ENCODE measurements at places on chromosomes 7 and 10.
A peak's percentile ranks its signal among the peaks of the same experiment; 100 is the strongest.

DNA sequence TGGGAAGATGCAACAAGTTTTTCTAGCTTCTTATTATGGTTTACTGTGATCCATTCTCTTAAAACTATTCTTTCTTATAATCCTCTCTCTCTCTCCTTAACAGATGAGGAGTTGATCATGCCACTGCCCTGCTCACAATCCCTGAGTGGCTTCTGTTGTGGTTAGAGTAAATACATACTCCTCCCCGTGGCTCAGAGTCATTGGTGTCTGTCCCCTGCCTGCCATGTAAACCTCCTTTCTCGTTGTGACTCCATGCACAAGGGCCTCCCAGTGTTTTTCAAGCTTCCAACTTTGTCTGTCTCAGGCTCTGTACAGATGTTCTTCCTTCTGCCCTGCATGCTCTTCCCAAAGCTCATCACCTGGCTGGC is 20.4 kb downstream of the CCNY start:
- DNase-seq = no peak

DNA sequence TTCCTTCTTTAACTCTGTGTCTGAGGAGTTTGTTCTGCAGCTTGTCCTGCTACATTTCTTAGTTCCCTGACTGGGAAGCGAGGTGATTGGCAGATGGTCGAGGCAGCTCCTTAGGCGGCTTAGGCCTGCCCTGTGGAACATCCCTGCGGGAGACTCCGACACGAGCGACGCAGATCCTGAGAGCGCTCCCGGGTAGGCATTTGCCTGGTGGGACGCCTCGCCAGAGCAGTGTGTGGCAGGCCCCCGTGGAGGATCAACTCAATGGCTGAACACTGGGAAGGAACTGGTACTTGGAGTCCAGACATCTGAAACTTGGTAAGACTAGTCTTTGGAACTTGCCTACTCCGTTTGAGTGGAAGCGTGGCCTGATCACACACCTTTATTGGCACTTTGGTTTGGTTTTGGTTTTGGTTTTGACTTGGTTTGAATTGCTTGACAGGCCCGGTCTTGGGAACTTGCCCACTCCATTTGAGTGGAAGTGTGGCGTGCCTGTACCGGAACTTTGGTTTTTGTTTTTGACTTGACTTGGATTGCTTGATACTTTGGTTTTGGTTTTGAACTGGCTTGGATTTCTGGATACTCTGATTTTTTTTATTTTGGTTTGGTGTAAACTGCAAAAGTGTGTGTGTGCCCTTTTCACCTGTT is 42.6 kb downstream of the MAP3K8 start:
- DNase-seq = no peak

DNA sequence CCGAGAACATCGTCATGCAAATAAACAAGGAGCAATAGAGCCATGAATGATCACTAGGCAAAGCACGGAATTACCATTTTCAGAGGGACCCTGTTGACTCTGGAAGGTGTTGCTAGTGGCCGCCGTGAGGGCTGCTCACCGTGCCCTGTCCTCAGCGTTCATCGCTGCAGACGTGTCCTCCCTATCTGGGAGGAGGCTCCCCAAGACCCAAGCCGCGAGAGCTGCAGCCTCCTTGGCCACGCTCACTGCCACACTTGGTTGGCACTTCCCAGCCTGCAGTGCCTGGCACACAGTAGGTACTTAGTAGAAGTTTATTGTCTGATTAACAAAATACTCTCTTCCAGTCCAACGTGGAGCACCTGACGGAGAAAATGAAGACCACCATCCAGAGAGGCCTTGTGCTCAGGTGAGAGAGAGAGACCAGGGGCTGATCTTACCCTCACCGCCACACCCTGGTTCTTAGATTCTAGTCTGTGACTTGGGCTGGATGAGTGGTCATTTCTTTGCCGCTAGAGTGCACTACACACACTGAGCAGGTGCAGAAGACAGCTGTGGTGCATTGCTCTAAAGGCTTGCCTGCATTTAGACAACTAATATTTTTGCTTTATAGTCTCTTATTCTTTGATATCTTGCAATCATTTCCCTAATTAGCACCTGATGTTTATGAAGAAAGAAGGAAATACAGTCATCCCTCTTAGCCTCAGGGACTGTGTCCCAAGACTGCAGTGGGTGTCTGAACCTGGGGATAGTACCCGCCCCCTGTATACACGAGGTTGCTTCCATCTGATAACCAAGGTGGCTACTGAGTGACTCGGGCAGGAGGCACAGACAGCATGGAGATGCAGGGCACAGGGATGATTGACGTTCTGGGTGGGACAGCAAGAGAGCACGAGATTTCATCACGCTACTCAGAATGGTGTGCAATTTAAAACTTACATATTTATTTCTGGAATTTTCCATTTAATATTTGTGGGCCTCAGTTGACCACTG is 40.3 kb downstream of the PITRM1 start:
- no peak for DNase-seq

DNA sequence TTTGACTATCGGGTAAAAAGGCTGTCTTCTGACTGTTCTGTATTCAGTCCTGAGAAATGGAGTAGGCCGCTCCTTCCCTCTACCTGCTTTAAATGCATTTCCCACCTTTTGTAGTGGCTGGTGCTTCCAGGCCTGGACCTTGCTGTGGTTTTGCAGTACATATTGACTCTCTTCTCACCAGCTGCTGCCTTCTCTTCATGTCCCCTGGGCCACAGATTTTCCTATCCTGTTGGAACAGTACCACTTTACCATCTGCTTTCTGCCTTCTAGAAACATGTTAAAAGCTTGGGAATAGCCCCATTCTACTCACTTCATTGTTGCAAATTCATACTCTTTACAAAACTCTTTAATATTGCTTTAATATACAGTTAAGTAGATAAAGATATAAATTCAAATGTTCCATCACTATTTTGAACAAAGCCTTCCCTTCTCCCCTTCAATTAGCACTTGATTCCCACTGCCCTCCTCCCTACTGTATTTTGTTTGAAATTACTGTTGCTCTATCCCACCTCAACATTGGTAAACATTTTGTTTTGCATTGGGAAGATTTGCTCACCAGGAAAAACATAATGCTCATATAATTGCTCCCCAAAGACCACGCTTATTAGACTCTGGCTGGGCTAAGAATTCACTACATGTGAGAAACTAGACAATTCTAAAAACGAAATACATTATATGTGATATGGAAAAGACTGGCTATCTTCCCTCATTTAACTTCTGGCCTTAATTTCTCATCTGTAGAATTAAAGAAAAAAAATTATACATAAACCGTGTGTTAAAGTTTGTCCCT is 17.3 kb upstream of the SEMA3C start:
- no peak for DNase-seq

DNA sequence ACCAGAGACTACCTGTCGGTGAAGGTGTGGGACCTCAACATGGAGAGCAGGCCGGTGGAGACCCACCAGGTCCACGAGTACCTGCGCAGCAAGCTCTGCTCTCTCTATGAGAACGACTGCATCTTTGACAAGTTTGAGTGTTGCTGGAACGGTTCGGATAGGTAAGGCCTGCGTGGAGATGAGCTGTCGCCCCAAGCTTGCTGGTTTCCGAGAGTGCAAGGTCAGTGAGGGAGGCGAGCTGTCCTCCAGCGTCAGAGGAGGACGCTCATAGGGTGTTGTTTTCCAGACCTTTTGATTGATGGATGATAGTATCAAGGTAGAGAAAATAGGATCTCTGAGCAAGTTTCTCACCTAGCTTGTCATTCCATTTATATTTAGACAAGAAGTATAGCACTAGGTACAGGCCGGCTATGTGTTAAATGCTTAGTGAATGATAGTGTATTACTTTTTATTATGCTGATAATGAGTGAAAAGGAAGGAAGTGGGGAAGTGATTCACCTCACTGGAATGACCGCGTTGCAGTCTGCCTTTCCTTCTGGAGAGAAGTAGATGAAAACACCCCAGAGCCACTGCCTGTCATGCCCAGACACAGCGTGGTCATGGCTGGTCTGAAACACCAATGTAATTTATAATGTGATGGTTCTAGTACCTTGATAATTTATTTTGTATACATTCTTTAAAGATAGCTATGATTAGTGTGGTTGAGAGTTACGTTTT is 33.9 kb downstream of the BNIP3 start:
- DNase-seq = no peak

DNA sequence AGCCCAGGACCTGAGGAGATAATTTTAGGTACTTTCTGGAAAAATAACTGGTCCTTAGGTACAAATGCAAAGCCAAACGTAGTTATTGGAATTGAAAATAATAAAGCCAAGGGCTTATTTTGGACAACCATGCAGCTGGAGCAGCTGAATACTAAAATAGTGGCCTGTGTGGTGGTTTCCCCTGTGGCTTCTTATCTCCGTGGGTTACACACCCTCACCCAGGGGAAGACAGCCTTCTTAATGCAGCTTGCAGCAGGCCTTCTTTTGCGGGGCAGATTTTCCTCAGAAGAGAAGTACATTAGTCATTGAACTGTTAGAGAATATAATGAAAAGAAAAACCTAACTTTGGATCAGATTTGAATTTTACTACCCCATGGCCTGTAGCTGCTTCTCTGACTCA is 133.5 kb downstream of the ST7 start:
- DNase-seq = no peak

GRCh38 chr10:109343293-109343692 is 580.0 kb downstream of the XPNPEP1 start:
- DNase-seq = peak; percentile 17

- peak; percentile 70 for DNase-seq
Measured at GRCh38 chr7:43954524-43955228, 28.4 kb downstream of the UBE2D4 start.

GRCh38 chr7:93817004-93817403 is 73.5 kb downstream of the TFPI2 start:
- DNase-seq = no peak

DNA sequence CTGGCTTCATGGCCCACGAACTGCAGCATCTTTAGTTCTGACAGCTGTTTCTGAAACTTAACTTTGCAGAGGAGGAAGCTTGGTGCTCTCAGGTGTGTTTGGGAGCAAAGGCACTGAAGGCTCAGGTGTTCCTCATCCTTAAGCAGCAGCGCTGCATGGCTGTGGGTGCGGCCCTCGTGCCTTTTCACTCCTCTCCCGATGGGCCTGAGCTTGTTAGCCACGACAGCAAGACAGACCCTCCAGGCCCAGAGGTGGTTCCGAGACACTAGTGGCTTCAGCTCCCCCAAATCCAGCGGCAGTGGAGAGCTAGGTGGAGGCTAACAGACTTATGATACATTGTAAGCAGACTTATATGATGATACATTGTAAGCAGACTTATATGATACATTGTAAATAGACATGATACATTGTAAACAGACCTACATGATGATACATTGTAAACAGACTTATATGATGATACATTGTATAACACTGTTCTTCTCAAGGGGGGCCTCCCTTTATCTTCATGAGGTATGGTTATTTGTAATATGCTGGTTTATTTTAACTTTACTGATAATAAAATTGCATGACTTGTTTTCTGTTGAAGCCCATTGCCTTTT is 14.1 kb downstream of the PFKP start:
- no peak for DNase-seq

DNA sequence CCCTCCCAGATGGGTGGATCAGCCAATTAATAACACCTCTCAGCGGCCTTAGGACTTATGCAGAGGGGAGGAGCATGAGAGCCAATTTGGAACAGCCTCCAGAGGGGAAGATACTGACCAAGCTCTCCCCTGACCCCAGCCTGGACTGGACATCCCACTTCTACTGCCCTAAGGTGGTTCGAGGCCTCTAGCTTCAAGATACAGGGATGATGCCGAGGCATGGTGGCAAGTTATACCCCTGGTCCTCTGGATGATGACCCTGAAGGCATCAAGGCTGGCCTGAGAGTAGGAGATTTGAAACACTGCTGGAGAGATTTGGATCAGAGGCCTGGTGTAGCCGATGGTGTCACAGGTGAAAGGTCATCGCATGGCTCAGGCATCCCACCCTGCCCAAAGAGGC is 3.2 kb downstream of the CDH23 start:
- DNase-seq = no peak

DNA sequence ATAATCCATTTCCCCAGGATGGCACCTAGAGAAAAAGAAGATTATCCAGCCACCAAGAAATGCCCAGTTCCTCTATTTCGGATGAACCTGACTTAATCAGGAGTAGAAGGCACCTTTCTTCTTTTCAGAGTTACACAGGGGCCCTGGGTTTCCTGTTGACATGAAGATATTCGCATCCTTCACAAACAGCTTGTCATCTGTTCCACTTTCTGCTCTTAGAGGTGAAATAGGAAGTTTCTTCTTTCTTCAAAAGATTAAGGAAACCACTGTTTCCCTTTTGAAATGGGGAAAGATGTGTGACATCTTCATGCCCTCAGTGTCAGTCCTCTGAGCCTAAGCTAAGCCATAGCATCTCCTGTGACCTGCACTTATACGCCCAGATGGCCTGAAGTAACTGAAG is 39.1 kb upstream of the RAB18 start:
- no peak for DNase-seq

DNA sequence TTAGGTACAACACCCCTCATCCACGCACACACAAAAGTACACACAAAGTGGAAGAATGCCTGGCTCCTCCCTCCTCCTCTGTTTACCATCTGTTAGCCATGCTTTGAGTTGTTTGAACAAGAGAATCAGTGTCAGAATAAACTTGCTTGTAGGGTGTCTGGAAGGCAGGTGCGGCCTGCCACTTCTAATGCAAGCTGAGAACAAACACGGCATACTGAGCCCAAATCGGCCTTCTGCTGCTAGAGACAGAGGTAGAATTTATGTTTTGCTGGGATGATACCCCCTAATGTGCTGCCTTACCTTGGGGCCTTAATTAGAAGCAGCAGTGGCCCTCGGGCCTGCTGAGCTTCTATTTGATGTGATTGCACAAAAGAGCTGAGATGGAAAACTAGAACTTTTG is 24.9 kb upstream of the FAM180A start:
- DNase-seq = no peak

DNA sequence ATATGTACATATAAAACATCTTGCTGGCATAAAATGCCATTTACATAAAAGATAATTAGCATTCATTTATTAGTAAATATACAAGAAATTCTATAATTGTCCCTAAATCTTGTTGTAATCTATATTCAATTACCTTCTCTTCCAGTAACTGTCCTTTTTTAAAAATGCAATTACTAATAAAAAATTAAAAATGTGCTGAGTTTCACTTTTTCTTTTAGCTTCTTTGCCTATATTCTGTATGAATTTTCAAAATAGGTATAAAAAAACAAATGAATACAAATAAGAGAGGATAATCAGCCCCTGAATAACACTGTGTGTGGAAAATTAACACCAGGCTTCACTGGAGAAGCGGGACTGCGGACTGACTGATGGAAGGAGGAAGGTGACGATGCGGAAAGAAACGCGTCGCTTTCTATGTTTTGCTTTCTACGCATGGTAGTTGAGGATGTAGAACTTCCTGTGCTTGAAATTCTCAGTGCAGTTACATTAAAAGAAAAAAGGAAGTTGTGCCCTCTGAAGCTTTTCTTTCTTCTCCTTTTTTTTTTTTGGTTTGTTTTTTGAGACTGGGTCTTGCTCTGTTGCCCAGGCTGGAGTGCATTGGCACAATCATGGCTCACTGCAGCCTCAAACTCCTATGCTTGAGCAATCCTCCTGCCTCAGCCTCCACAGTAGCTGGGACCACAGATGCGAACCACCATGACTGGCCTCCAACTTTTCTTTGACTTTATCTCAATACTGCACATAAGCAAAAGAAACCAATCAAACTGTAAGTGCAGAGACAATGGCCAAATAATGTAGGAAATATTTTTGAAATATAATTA is 7.4 kb upstream of the ZMYND11 start:
- no peak for DNase-seq
